Activated CD8-positive, alpha-beta memory T cell treated with anti-CD3 and anti-CD28 coated beads for 24 hours (primary cell): ENCODE measurements at places on chromosomes 4 and X.

GRCh38 chrX:50495616-50496015 lies 25.0 kb upstream of the DGKK start:
- no peak for DNase-seq

- DNase-seq = no peak
Measured at GRCh38 chr4:6992728-6993677, 50.2 kb upstream of the TADA2B start.

DNA sequence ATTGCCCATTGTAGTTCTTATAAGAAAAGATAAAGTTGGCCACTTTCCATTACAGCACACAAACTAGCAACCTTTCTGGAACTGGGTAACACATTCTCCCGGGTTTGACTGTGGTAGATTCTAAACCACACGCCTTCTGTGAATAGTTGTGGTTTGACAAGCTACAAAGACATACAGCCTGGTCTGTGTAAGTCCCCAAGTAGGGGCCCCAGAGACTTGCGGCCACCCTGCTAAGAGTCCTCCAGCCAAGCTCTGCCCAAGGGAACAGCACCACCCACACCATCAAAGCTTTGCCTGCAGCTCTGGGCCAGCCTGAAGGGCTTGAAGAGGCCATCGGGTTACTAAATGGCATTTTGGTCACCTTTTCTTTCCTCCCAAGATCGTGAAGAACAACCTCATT lies 203.4 kb downstream of the MAML3 start:
- DNase-seq = peak; percentile 67

DNA sequence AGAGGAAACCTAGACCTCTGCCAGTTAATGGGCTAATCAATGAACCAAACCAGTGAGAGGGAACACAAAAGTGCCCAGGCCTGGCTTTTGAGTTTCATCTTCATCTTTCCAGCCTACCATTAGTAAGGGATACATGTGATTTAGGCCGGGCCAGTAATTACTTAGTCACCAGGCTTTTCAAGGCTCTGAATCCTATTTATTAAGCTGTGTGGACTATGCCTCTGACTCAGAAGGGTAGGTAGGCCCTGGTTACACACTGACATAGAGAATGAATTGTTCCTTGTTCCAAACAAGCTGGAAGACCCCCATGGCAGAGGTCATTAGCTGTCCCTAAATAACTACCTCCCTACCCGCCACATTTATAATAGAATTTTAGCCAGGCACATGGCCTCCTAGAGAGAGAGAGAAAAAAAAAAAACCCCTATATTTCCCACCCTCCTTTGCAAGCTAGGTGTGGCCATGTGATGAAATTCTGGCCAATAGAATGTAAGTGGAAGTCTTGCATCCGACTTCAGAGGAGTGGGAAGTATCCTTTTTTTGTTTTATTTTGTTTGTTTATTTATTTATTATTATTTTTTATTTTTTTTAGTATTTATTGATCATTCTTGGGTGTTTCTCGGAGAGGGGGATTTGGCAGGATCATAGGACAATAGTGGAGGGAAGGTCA lies 112.3 kb upstream of the BCOR start:
- DNase-seq = no peak

GRCh38 chr4:25182937-25183336 lies 22.7 kb upstream of the SEPSECS start:
- DNase-seq = no peak

GRCh38 chrX:151167791-151168345 lies 8.5 kb upstream of the GPR50 start:
- no peak for DNase-seq
